ENCODE measurements at places on chromosomes 2 and 18. TPM values are rescaled to one million over a fixed set of nuclear protein-coding genes. Genes with fewer than 3 reads are reported as not detected.

DNA sequence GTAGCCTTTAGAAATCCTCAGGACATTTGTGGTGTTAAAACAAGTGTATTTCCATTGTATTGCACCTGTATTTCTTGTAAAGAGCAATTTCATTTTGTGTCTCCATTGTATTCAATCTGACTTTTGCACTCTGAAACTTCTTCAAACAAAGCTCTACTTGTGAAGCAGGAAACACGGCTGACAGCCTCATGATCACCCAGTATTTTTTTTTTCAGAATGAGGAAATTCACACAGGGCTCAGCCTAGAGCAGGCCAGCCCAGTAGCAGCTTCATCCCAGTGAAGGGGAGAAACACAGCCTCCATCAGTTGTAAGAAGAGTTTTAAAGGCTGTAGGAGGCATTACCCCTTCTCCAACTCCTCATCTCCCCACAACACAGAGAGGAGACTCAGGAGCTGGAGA is 175.9 kb upstream of the KLHL29 start:
- DNase-seq, result no peak

- DNase-seq, result no peak
Measured at GRCh38 chr2:10765461-10765860, 44.0 kb downstream of the ATP6V1C2 start.

GRCh38 chr18:22465859-22466457 is 48.2 kb upstream of the CTAGE1 start:
- DNase-seq, result peak; percentile 79

DNA sequence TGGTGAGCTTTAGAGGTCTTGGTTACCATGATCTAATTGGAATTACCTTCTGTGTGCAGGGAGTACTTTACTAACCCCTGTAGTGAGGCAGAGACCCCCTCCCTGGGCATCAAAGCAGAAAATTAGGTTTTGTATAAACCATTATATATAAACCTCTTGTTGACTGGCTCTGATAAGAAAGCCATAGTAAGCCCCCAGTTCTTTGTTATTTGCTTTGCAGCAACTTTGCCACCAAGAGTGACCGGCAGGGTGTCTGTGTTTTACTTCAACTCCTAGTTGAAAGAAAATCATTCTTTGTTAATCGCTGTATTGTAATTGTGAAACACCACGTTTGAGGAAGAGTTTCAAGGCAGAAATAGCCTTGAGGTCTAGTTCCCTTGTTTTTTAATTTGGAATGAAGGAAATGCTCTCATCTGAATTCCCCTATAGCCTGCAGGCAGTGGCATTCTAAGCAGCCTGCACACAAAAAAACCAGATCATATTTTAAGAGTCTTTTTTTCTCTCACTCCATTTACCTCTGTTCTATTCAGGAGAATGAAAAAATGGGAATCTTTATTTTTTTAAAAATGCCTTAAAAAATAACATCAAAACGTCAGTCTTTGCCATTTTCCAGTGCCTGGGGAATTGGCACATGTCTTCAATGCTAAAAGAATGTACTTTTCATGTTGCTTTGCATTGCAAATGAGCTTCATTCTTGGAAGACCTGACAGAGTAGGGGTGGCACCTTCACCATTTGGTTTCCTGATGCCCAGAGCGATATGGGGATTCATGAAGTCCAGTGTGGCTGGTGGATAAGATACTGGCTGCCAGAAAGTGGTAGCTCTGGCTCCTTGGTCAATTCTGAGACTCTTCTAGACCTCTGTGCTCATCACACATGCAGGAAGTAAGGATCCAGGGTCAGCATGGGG is 338.1 kb downstream of the SLC4A3 start:
- no peak for DNase-seq

DNA sequence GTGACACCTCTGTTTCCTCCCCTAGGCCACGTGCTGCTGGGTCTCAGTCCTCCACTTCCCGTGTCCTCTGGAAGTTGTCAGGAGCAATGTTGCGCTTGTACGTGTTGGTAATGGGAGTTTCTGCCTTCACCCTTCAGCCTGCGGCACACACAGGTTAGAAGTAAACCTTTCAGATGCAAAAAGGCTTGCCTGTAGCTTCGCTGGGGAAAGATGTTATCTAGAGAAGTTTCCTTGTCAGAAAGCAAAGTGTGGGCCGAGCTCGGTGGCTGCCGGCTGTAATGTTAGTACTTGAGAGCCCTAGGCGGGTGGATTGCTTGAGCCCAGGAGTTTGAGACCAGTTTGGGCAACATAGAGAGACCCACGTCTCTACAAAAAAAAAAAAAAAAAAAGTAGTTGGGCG is 16.7 kb downstream of the IL1R2 start:
- no peak for DNase-seq

DNA sequence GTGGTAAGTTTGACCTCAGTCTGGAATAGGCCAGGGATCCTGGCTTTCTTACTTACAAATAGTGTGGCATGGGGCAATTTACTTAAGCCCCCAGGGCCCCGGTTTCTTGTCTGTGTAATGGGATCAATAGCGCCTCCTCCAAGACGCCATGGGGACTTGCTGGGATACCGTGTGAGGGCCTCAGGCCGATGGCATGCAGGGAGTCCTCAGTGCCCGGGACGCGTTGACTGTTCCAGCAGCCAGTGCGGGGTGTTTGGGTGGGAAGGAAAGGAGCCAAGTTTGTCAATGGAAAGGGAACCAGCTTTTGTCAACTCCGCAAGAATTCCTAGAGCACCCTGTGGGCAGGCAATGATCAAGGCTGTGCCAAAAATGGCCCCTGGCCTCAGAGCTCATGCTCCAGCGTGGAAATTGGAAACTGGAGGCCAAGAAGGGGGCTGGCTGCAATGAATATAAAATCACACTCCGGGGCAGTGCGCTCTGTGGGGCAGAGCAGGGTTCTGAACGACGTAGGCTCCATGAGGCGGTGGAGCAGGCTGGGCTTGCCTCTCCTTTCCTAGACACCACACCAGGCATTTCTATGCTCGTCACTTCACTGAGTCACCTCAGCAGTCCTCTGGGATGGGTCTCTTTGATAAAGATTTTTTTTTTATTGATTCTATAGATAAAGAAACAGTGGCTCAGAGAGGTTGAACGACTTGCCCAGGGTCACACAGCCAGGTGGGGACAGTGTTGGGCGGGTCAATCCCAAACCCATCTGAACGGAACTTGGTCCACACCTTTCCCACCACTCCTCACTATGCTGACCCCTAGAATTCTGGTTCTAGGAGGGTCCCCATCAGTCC is 56.7 kb upstream of the ASAP2 start:
- no peak for DNase-seq

- no peak for DNase-seq
Measured at GRCh38 chr18:8224576-8224975, 384.7 kb upstream of the RAB12 start.

DNA sequence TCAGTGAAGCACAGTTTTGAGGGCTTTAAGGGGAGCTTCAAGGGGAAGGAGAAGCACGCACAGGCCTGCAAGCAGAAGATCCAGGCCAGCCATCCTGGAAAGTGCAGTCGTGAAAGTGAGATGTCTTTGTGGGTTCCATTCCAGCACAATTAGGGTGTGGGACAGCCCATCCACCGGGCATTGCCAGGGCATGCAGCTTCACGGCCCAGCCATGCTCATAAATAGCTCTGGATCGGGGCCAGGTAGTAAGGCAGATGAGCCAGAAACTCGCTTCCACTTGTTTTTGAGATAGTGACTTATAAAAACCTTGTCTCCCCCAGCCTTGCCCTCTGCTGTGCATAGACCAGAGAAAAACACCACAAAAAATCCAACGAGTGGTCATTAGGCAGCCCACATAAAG is 21.0 kb downstream of the KDSR start:
- no peak for DNase-seq

DNA sequence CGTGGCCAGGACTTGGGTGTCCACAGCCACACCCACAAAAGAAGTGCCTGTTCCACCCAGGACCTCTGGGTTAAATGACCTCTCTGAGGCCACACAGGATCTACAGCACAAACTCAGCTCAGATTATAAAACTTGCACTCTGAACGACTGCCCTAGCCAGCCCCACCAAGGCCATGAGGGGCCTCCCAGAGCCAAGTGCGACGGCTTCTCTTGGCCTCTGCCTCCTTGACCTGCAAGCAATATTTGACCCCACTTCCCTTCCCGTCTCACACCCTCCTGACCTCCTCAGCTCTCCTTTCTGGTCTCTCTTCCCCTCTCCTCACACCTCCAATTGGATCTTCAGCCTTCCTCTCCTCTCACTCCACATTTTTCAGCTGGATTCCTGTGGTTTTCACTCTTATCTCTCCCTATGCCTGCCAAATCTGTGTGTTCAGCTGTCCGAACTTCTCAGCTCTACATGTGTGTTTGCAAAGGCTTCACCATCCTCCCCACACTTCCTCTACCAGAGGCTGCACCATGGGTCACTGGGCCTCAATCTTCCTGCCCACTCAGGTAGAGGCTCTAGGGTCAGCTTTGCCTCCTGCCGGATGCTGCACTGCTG is 25.3 kb upstream of the STEAP3 start:
- DNase-seq, result no peak

- DNase-seq, result no peak
Measured at GRCh38 chr18:72207280-72207679, 336.9 kb downstream of the CBLN2 start.

CABYR gene
- 37.3 TPM for total RNA-seq

ABCG8 gene
- not detected for total RNA-seq

MFSD6 gene
- 23.0 TPM for total RNA-seq

SCN2A gene
- not detected for total RNA-seq

C1GALT1C1L gene
- total RNA-seq, result 2.0 TPM

ANKRD53 gene
- total RNA-seq, result not detected

NFE2L2 gene
- 97.3 TPM for total RNA-seq
